ENCODE measurements at places on chromosomes 7 and 10. TPM values are rescaled to one million over a fixed set of nuclear protein-coding genes. Genes with fewer than 3 reads are reported as not detected.
A peak's percentile ranks its signal among the peaks of the same experiment; 100 is the strongest.

DNA sequence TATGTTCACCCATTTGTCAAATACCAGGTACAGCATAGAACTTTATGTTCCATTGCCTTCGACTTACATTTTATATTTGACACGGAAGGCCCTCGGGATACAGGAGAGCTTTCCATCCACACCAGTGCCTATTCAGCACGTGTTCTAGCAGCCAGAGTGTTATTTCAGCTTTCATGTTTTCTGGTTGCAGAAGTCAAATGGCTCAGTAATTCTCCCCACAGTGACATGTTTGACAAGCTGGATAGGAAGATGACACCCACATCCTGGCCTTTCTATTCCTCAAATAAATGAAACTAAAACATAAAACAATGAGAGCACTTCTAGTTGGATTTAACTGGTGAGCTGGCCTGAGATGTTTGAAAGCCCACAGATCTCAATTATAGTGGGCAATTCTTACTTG lies 173.4 kb downstream of the SORCS1 start:
- no peak for DNase-seq

GRCh38 chr7:155466814-155467733 lies 9.1 kb downstream of the EN2 start:
- no peak for DNase-seq

- no peak for DNase-seq
These were observed 117.6 kb downstream of the HIP1 start for GRCh38 chr7:75621124-75621523.

Gene MUC12
- not detected for total RNA-seq

DNA sequence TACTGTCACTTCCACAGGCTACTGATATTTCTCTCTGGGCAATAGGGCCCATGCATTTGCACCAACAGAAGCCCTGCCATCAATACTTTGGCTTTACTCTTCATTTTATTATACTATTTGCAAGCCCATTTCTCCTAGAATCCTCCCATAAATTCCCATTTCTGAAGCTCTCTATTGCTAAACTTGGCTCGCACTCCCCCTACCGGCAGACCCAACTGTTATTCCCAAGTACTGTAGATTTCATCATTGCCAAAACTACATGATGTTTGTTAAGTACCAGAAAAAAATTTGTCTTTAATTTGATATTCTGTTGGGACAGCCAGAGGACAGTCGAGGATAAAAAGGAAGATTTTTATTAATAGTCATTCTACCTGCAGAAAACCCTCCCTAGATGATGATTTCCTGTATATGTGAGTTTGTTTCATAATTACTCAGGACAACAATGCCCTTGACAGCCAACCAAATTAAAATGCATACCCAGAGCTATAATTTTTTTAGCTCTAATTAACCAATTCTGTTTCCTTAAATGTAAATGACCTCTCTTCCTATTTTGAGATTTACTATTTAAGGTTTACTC lies 298.6 kb downstream of the REEP3 start:
- peak; percentile 90 for DNase-seq

Gene CALY
- not detected for total RNA-seq

- DNase-seq, result no peak
These were observed 642.0 kb downstream of the SDK1 start for GRCh38 chr7:3942816-3943745.
